Hematopoietic multipotent progenitor cell treated with erythropoietin and hydrocortisone succinate and interleukin-3 and kit ligand, for 15 days (in vitro differentiated cells): ENCODE measurements at places on chromosomes 3 and 15.
A peak's percentile ranks its signal among the peaks of the same experiment; 100 is the strongest.

GRCh38 chr3:28835249-28835648 lies 445.6 kb upstream of the RBMS3 start:
- no peak for DNase-seq

GRCh38 chr3:55624238-55624637 lies 137.1 kb upstream of the WNT5A start:
- no peak for DNase-seq

DNA sequence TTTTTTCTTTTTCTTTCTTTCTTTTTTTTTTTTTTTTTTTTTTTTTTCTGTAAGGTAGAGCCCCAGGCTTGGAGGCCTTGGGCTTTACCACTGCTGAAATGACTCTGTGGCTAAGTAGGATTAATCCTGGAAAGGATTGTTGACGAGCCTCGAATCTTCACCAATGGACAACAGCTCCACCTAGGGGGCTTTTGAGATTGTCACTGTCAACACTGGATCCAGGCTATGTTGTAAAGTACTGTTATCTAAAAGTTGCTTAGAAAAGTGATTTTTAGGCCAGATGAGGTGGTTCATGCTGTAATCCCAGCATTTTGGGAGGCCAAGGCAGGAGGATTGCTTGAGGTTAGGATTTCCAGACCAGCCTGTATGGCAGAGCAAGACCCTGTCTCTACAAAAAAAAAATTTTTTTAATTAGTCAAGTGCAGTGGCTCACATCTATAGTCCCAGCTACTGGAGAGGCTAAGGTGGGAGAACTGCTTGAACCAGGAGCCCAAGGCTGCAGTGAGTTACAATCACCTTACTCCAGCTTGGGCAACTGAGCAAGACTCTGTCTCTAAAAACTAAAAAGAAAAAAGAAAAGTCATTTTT lies 41.6 kb downstream of the KLHL18 start:
- peak; percentile 82 for DNase-seq

- peak; percentile 88 for DNase-seq
Measured at GRCh38 chr3:44861412-44862225, at the start of gene TMEM42. TMEM42 (plus strand) TSS chr3:44861912; CDS start chr3:44861925, 13 bp downstream.
